ENCODE measurements at places on chromosomes 3 and 15. TPM values are rescaled to one million over a fixed set of nuclear protein-coding genes. Genes with fewer than 3 reads are reported as not detected.

GRCh38 chr3:10106919-10107318, 1.1 kb downstream of the FANCD2OS start:
- H3K4me1 ChIP-seq, result no peaks in the 10 kb centered on the region
- H3K36me3 ChIP-seq, result no peaks in the 10 kb centered on the region
- H3K27me3 ChIP-seq, result no peaks in the 10 kb centered on the region
- no peak overlapping the region for H3K4me3 ChIP-seq
- H3K27ac ChIP-seq, result no peak overlapping the region
- no peak for DNase-seq

GRCh38 chr3:43913036-43913948, 222.6 kb downstream of the ABHD5 start:
- H3K4me3 ChIP-seq, result no peak overlapping the region
- H3K27me3 ChIP-seq, result no peaks in the 10 kb centered on the region
- H3K4me1 ChIP-seq, result no peaks in the 10 kb centered on the region
- DNase-seq, result no peak
- no peaks in the 10 kb centered on the region for H3K36me3 ChIP-seq
- H3K27ac ChIP-seq, result no peak overlapping the region

- H3K4me3 ChIP-seq, result no peak overlapping the region
- no peak overlapping the region for H3K27ac ChIP-seq
- peak; percentile 23 for DNase-seq
- no peaks in the 10 kb centered on the region for H3K4me1 ChIP-seq
Observed at GRCh38 chr3:59450946-59451763, 401.3 kb upstream of the CFAP20DC start.

GRCh38 chr3:100129941-100130340, 15.6 kb upstream of the FILIP1L start:
- no peaks in the 10 kb centered on the region for H3K27me3 ChIP-seq
- no peak for DNase-seq
- H3K4me1 ChIP-seq, result peaks cover 9% of the 10 kb centered on the region
- H3K36me3 ChIP-seq, result no peaks in the 10 kb centered on the region
- H3K27ac ChIP-seq, result no peak overlapping the region

GRCh38 chr3:112405845-112406244, 72.9 kb downstream of the CD200 start:
- no peaks in the 10 kb centered on the region for H3K36me3 ChIP-seq
- no peak for DNase-seq
- H3K4me1 ChIP-seq, result no peaks in the 10 kb centered on the region
- no peak overlapping the region for H3K4me3 ChIP-seq

Gene RAB6B
- total RNA-seq, result 2.6 TPM

Gene RRP9
- 22.4 TPM for total RNA-seq
